ENCODE measurements at places on chromosomes 2 and 18. TPM values are rescaled to one million over a fixed set of nuclear protein-coding genes. Genes with fewer than 3 reads are reported as not detected.

DNA sequence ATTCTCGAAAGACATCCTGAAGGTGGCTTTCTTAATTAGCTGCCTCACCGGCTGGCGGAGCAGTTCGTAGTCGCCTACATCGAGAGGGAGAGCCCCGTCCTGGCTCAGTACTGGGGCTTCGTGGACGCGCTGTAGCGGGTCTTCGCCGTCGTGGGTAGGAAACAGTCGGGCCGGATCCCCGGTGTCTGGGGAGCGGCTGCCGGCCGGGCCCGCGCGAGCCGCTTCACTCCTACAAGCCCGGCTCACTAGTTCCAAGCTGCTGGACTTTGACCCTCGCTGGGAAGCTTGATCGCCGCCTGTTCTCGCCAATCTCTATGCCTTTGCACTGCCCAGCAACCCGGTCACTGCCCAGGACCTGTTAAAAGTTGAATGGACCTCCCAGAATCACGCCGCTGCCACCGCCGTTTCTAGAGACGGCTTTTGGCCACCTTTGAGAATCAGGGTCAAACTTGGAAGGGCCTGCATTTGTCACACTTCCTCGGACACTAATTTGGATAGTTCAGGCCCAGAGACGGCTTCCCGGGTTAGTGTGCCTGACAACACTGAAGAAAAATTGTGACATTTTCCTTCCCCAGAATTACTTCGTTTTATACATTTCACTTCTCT lies 41.4 kb upstream of the AKAIN1 start:
- H3K4me3 ChIP-seq, result peak overlapping the region; percentile 79
- H3K27me3 ChIP-seq, result no peaks in the 10 kb centered on the region
- peak; percentile 86 for DNase-seq
- H3K27ac ChIP-seq, result peak overlapping the region; percentile 99

DNA sequence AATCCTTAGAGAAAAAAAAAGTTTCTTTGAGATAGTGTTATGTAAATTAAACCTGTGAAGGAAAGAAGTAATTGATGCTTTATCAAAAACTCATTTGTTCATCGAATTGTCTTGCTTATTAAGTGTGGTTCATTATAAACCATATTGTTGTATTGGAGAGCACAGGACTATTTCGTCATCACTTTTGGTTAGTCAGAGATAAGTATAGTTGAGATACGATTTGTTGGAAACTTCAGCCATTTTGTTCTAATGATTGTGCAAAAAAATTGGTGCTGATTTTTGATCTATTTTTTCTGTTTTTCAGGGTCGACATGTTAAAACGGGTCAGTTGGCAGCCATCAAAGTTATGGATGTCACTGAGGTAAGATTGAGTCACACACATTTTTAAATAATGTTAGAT lies 92.9 kb downstream of the MAP4K4 start:
- no peaks in the 10 kb centered on the region for H3K27me3 ChIP-seq
- H3K4me3 ChIP-seq, result no peak overlapping the region
- peaks cover 61% of the 10 kb centered on the region for H3K4me1 ChIP-seq
- H3K27ac ChIP-seq, result no peak overlapping the region

- H3K27me3 ChIP-seq, result no peaks in the 10 kb centered on the region
- H3K36me3 ChIP-seq, result no peaks in the 10 kb centered on the region
- H3K4me3 ChIP-seq, result no peak overlapping the region
- H3K27ac ChIP-seq, result no peak overlapping the region
- DNase-seq, result no peak
- no peaks in the 10 kb centered on the region for H3K4me1 ChIP-seq
These were observed 37.8 kb downstream of the GPR155 start for GRCh38 chr2:174449033-174449432.

DNA sequence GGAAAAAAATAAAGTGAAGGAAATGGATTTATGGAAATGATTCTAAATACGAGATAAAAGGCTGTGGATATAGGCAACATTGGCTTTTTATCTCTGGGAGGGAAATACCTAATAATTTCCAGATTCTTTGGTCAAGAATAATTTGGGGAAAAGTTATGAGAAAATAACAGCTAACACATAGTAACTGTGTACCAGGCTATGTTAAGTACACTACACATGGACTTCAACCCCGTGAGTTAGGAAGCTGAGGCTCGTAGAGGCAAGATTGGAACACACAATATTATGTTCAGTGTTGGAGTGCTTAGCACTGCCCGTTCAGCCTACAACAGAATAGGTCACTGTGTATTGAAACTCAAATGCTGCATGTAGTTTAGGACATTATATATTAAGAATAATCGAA lies 34.3 kb upstream of the GPD2 start:
- H3K27ac ChIP-seq, result no peak overlapping the region
- H3K27me3 ChIP-seq, result peaks cover 8% of the 10 kb centered on the region
- DNase-seq, result peak; percentile 50
- peak overlapping the region; percentile 97 for H3K4me3 ChIP-seq

LMAN2L gene
- total RNA-seq, result 57.9 TPM

WDFY1 gene
- 92.1 TPM for total RNA-seq

All from HepG2 (cell line).